ENCODE measurements at places on chromosomes 12 and 14.
A peak's percentile ranks its signal among the peaks of the same experiment; 100 is the strongest.

DNA sequence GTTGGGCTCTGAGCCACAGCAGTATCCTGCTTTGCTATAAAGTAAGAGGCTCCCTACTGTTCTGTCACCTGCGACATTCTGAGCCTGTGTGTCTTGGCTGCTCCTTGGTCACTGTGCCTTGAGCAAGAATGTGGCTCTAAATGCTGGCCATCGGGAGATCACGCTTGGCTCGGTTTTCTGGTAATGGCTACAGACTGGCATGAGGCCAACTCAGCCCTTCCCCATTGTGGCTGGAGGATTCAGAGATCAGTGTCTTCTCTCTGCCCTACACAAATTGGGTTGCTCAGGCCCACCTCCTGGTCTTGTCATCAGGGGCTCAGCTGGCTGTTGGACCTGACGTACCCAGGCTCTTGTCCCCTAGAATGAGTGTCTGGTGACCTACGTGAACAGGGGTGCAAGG lies 94.5 kb downstream of the PLXNC1 start:
- DNase-seq: no peak

- peak; percentile 71 for DNase-seq
Observed at GRCh38 chr12:40010899-40011774, 94.7 kb downstream of the SLC2A13 start.

DNA sequence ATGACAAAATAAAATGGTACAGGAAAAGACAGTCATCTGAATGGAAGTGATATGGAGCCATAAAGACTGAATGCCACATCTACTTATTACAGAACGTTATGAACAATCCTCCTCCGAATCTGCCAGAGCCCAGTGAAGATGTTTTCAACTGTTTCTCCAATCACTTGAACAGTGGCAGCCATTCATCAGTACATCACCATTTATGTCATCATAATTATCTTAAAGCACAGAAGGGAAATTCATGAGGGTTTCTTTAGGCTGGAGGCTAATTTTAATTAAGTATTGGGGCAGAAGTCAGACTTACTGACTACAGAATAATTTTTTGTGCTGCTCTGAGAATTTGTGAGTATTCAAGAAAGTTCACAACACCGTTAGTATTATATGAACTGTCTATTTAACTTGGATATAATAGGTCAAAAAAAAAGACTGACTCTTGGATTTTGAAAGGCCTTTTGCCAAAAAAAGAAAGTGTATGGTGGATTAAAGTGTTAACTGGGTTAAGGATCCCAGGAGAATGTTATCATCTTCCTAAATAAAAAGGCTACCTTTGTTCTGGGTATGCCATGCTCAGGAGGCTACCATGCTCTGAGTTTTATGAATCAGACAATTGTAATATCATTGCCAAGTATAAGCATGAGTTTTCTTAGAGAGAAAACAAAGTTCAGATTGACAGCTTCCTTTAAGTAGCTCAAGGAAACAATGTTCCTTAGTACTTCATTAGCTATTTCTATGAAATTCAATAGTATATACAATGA lies 40.1 kb downstream of the PDZRN4 start:
- no peak for DNase-seq

DNA sequence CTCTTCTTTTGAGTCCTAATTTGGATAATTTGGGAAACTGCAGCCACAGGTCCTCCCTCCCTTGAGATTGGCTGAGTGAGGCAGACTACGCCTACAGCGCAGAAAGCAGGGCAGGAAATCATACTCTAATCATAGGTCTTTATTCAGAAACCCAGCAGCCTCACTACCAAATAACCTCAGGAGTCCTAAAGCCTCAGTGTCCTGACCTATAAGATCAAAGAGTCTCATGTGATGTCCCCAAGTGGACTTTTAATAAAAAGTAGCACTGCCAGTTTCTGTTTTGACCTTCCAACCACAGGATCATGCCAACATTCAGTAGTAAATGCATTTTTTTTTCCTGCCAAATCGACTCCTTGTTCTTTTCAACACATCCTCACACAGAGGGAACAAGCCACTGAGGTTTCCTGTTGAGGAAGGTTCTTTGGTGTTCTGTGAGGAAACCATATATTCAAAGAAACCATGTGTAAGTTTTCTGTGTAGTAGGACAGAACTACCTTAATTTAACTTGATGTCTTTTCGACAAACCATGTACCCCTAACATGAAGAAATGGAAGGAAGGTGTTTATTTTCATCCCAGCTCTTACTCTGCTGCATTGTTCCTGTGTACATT lies 72.2 kb downstream of the VCPKMT start:
- DNase-seq: no peak

GRCh38 chr12:87612996-87613395 lies 416.2 kb downstream of the C12orf50 start:
- DNase-seq: no peak

DNA sequence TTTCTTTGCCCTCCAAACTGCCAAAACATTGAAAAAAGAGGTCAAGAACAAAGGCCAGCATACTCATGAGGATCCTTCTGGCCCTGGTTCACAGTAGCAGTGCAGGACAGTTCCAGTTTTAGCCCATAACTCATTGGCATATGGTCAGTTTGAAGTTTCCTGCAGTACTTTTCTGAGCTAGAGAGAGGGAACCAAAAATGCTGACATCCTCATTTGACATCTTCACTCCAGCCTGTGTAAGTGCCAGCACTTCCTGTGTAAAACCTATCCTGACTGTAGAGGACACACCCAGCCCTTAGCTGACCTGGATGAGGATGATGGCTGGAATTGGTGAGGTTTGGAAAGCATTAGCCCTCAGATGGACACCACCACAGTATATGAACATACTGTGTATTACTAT lies 84.1 kb downstream of the FGD4 start:
- DNase-seq: peak; percentile 78
